ENCODE measurements at places on chromosomes 11 and 22. TPM values are rescaled to one million over a fixed set of nuclear protein-coding genes. Genes with fewer than 3 reads are reported as not detected.

DNA sequence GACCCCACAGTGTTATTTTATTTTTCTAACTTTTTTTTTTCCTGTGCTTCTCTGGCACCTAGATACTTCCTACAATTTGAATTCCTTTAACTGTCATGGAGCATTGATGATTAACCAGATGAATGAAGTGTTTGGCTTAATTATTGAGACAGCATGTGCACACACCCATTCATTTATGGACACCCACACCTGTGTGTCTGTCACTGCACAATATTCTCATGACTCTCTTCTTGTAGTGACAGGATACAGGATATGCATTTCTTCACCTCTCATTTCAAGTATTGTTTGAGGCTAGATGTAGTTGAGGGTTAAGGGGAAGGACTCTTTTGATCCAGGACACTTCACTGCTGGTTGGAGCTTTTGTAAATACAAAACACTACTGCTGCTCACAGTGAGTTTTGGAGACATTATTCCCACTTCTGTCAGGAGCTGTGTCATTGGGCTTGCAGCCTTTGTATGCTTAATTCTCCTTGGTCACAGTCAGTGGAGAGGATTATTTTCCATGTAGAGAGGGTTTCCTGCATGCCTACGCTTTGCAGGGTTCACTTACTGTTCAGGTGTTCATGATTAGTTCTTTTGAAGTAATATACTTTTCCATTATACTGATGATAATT, 33.5 kb downstream of the SPECC1L start:
- no peak for DNase-seq

- no peak for DNase-seq
Measured at GRCh38 chr11:35271031-35271430, 132.1 kb downstream of the CD44 start.

DNA sequence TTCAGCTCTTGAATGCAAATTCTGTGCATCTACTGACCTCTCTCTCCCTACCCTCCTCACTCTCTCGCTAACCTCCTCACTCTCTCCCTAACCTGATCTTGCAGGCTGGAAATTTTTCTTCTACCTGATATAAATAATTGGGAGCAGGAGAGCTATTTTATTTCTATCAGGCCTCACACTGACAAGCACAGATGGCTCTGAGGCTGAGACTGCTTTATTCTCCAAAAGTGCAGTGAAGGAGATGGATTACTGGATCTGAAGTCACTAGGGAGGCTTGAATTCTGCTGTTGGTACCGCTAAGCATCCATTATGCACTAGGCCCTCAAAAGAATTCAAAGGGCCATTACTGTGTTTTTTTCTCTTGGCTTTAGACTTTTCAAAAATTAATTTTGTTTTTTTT, 19.4 kb upstream of the LDHA start:
- no peak for DNase-seq

GRCh38 chr11:45431046-45432018, 145.2 kb upstream of the SYT13 start:
- no peak for DNase-seq

DNA sequence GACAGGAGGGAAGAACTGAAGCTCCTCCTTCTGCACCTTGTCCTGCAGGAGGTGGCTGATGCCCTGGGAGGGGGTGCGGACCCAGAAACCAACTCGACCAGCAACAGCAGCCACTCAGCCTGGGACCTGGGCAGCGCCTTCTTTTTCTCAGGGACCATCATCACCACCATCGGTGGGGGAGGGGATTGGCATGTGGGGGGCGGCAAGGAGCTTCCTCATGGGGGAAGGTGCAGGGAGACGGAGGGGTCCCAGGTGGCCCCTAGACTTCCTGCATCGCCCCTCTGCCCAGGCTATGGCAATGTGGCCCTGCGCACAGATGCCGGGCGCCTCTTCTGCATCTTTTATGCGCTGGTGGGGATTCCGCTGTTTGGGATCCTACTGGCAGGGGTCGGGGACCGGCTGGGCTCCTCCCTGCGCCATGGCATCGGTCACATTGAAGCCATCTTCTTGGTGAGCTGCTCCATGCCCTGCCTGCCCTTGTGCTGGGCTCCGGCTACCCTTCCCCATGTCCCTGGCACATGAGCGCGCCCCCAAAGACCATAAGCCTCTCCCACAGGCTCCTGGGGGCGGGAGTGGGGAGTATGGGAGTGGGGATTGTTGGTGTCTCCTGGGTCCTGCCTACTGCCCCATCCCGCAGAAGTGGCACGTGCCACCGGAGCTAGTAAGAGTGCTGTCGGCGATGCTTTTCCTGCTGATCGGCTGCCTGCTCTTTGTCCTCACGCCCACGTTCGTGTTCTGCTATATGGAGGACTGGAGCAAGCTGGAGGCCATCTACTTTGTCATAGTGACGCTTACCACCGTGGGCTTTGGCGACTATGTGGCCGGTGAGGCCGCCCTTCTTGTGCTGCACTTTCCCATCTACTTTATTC, 3.1 kb upstream of the CATSPERZ start:
- DNase-seq: no peak

DNA sequence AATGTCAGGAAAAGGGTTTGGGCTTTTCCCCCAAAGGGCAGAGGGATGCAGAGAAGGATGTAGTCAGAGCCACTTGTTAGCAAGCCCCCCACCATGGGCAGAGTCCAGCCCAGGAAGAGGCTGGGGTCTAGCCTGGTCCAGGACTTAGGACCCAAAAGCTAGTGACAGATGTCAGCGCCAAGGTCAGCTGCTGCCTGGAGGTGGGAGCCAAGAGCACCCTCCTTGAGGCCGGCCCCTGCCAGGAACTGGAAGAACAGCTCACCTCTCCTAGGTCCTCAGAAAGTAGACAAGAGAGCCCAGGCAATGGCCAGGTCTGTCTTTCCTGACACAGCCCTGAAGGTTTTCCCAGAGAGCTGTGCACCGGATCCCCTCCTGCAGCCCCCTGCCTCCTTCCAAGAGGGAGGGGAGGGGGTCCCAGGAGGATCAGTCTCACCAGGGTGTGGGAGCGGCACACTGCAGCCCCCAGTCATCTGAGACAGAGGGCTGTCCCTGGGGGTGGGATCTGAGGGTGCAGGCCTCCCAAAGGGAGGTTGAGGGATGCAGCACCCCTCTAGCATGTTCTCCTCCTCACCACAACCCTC, 14.6 kb upstream of the ARHGEF17 start:
- peak; percentile 28 for DNase-seq

- DNase-seq: no peak
Measured at GRCh38 chr22:29580200-29580810, 608 bp downstream of the NIPSNAP1 start.

- DNase-seq: peak; percentile 31
Measured at GRCh38 chr22:23147617-23148387, 2.5 kb downstream of the RAB36 start.

GRCh38 chr11:34616830-34617504, 3.9 kb upstream of the EHF start:
- no peak for DNase-seq

- no peak for DNase-seq
Measured at GRCh38 chr22:49936973-49937757, 18.7 kb downstream of the CRELD2 start.

- no peak for DNase-seq
Measured at GRCh38 chr11:100774859-100775258, 87.8 kb downstream of the ARHGAP42 start.

- DNase-seq: no peak
Measured at GRCh38 chr11:134659882-134660281, 247.8 kb upstream of the B3GAT1 start.

DNA sequence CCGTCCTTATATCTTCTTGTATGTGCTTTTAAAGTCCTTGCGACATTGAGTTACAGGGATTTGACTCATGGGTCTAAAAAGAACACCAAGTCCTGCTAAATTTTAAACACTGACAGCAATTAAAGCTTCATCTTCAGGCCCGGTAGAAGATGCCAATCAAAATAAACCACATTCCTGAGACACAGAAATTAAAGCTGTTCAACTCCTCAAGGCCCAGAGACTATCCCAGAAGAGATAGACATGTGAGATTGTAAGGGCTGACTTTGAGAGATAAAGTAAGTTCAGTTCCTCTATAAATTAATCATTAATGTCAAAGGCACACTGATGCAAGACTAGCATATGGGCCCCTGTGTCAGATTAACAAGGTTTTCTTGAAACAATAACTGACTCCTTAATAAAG, 49.8 kb downstream of the OSBPL5 start:
- no peak for DNase-seq

- no peak for DNase-seq
Measured at GRCh38 chr11:45724153-45724552, 58.7 kb upstream of the CHST1 start.

DNA sequence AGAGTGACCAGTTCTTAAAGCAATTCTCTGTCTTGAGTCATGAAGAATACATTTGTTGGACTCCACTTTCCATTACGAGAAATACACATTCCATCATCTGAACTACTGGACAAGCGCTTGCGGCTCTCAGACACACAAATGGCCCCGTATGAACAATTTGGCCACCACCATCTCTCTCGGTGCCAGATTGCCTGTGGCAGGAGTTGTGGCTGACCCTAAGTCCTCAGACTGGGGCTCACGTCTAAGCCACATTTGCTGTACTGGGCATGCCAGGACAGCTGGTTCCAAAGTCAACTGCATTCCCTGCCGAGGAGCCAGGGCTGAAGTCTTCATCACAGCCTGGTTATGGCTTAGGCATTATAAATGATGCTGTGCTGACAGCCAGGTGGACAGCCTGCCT, 227.5 kb downstream of the MIAT start:
- DNase-seq: no peak

DNA sequence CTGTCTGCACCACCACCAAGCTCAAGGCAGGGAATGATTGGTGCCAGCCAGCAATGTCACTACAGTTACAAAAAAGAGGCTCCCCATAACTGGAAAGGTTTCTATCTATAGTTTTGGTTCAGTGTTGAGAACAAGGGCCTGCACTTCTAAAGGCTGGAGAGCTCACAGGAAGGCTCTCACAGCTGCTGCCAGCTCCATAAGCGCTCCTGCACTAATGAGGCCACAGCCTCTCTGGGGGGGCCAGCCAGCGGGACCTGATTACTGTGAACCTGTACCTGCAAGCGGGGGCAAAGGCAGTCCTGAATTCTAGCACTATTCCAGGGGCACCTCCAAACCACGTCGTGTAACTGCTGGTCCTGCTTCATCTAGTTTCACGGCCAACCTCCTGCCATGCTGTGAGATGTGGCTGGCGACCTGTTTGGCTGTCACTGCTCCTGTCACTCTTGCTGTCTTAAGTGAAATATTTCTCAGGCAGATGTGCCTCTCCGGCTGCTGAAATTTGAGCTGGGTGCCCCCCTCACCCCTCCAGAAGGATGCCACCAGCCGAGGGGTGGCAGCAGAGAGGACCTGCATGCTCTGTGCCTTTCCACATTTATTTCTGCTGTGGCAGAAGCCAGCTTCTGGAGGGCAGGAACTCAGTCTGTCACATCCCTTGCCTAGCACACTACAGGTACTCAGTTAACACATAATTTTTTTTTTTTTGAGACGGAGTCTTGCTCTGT, 53.3 kb upstream of the ARFGAP3 start:
- DNase-seq: no peak

DNA sequence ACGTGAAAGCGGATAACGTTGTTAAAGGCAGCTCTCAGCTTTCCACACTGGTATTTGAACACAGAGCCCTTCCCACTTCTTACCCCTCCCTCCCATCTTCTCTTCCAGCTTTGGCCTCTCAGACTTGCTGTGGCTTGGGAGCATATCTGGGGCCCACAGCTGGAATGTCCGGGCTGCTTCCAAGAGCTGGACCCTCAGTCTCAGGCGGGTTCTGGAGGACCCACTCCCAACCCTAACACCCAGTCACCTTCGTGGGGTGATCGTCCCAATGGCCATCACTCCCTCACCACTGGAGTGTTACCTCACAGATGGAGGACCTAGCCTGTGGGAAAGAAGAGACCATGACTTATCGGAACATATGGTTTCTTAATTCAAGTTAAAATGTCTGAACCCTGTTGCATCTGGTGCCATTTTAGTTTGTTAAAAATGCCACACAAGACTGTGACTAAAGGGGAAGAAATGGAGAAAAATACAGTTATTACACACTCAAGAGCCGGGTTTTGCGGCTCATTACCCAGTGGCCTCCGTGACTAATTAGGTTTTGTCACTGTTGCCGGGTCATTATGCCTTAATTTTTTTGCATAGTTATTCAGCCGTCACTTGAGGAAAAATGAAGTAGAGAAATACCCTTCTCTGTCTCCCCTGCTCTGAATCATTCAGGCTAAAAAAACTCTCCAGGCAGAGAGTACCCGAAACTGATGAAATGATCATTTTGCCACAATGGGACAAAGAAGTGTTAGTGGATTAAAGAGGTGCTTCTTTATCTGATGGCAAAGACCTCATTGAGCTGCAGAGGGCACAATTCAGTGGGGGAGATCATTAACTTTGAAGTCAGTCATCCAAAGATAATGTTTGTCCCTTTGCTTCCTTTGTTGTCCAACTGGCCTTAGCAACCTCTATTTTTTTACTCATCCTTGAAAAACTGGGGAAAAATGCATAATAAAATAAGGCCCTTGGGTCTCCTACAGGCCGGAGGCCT, 87.2 kb upstream of the HTATIP2 start:
- DNase-seq: no peak

GRCh38 chr11:92739491-92739890, 230.0 kb upstream of the MTNR1B start:
- DNase-seq: no peak

DNA sequence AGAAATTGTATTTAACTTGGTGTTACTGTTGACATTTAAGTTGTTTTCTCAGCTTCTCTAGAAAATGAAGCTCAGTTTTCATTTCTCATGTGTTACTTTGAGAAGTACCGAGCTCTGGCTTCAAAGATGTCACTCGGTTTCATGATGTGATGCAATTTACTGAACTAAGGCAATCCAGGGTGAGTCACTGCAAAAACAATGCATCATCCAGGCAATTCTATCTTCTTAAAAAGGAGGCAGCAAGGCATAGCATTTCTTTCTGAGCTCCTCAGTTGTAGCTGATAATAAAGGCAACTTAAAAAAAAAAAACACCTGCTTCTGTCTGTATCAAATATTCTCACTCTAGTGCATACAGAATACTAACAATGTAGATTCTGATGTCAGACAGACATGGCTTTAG, 91.1 kb upstream of the KCNA4 start:
- DNase-seq: no peak

- DNase-seq: no peak
Measured at GRCh38 chr22:31891366-31892079, 52.8 kb upstream of the YWHAH start.

Gene KCNQ1OT1
- 1.1 TPM for total RNA-seq

Gene DDX25
- not detected for total RNA-seq

Gene OR52R1
- not detected for total RNA-seq

Gene PVALB
- not detected for total RNA-seq

Gene TYR
- not detected for total RNA-seq

Gene CHEK2
- total RNA-seq: 28.1 TPM

Gene CENATAC
- 97.8 TPM for total RNA-seq

Gene OR51B2
- total RNA-seq: not detected

Data from natural killer cell treated with Interleukin-12 subunit alpha and Interleukin-12 subunit beta and Interleukin-15 and Interleukin-18, amount 100 ng/mL, for 72 hours (primary cell).